ENCODE measurements at places on chromosomes 11 and 22.

- DNase-seq, result no peak
Measured at GRCh38 chr22:23698094-23698493, 7.3 kb downstream of the RGL4 start.

DNA sequence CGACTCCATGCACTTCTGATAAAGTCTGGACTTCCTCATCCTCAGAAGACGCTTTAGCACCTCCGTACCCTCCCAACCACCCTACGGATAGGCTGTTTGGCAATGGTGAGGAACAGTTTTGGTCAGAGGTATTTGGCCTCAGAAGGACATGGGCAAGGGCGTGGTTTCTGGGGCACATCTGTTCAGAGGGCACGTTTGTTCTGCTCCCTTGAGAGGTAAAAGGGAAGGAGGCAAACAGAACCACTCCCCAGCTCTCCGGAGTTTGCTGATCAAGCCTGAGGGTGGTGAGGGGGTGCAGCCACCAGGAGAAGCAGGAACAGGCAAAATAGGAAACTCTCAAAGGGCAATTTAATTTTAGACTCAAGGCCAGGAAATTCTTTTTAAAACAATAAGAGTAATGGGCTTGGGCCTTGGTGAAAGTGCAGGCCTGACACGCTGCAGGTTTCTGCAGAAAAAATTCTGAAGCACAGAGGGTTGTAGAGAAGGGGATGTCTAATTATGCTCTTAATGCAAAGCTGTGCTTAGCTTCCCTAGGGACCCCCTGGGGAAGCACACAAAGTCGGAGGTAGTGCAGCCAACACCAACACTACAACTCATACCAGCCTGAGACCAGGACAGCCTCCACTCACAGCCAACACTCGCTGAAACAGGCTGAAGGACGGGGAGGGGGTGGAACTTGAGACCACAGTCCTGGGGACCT, 23.3 kb downstream of the ETS1 start:
- DNase-seq, result no peak

DNA sequence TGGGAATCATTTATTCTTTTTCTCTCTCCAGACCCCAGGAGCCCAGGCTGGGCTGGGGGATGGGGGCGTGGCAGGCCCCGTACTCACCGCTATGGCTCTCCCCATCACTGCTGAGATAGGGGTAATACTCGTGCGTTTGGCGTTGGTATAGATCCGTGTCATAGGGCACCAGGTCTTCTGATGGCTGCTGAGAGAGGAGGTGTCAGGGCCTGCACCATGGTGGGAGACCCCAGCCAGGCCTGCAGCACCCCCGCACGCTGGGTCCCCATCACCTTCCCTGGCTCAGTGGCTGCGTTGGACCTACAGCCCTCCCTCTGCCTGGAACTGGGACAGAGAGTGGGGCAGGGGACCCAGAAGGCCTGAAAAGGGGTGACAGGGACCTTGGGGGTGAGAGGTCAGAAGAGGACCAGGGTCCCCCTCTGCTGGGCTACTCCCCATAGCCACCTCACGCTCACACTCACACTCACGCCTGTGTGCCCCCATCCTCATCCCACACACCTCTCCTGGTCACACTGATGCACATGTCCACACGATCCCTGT, 2.7 kb downstream of the SPI1 start:
- DNase-seq, result no peak

- no peak for DNase-seq
Measured at GRCh38 chr11:1400317-1401170, 10.8 kb downstream of the BRSK2 start.

GRCh38 chr11:1534682-1535081, 37.4 kb downstream of the DUSP8 start:
- DNase-seq, result peak; percentile 31

DNA sequence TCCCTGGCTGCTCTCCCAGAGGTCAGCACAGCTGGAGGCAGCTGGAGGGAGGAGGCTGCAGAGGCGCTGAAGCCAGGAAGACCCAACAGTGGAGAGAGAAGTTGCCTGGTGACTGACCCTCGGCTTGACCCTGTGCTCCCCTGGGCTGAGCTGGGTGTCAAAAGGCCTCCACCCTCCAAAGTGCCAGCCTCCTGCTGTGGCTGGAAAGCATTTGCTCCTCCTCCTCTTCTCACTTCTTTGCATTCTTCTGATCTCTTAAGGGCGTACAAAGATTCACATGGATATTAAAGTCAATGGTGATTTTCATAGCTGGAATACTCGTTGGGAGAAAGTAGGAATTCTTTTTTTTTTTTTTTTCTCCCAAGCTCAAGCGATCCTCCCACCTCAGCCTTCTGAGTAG, 91.7 kb downstream of the MED15 start:
- DNase-seq, result no peak

GRCh38 chr11:10725907-10726253, 25.2 kb upstream of the CTR9 start:
- DNase-seq, result no peak

DNA sequence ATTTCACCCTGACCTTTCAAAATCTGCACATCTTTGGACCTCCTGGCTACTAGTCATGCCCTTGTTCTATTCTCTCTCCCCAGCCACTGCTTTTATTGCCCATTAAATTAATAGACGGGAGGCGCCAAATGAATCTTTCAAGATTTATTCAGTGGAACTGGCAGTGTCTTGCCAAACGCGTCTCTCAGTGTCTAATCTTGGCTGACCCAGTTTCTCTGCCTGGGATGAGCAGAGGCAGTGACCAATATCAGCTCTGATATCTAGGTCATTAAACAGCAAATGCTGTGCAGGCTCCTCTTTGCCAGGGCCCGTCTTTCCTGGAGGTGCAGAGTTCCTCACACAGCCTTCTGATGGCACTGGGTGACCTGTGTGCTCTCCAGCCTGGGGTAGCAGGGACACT, 74.0 kb downstream of the TRAF6 start:
- no peak for DNase-seq

DNA sequence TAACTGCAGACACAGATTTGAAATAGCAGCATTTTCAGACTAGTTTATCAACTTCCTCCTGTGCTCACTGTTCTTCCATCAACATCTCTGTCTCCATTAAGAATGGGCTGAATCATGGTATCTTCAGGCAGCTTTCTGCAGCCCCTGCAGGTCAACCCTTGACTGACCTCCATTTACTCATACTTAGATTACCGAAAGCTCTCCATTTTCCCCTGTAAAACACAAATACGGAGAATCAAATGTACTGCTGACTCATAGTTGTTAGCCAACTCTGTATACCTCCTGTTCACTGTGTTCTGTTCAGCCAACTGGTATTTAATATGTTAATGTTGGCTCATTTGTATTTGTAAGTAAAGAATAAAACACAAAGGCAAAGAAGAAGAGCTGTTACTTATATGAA, 364.0 kb downstream of the CASP12 start:
- peak; percentile 89 for DNase-seq

DNA sequence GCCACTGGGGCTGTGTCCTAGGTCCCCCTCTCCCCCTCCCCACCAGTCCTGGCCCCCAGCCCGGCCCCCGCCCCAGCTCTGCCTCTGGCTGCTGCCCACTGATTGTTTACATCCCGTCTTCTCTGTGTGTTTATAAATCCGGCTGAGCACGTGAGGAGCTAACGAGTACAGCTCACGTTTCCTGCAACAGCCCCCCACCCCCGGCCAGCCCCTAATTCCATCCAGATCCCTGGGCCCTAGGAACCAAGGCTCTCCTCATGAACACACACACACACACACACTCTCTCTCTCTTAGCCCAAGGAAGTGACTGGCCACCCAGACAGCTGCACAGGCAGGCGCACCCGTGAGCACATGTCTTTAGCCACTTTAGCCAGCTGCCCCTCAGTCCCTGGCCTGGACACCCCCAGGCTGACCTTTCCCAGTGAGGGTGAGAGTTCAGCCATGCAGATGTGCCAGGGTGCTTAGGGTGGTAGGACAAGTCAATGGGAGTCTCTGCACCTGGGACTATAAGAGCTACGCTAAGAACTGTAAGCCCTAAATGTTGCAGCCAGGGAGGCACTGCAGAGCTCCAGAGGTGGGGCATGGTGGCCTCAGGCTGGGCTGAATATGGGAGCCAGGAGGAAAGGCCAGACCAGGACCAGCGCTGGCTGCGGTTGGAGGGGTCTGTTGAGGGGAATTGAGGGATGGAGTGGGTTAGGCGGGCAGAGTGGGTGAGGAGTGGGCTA, 2.9 kb downstream of the CLCF1 start:
- peak; percentile 87 for DNase-seq

- no peak for DNase-seq
Measured at GRCh38 chr11:1011320-1011698, 25.2 kb downstream of the MUC6 start.

DNA sequence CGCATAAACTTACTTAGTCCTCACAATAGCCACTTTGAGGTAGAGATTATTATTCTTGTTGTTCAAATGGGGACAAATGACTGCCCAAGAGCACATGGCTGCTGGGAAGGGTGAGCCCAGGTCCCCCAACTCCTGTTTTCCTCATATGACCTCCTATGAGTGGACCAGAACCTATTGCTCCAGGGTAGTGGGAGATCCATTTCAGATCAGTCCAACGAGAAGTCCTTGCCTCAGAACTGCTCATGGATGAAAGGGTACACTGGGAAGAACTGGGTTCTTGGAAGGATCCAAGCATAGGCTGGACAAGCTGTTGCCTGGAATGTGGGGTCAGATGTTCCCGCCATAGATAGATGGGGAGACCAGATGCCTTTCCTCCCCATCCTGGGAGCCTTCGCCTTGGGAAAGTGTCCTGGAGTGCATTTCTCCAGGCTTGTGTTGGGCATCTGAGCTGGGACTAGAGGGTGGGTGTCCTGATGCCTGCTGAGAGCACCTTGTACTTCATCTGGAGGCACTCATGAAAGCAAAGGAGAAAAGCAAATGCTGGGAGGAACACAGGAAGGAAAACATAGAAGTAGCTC, 146.3 kb upstream of the B3GAT1 start:
- no peak for DNase-seq

- DNase-seq, result peak; percentile 49
Measured at GRCh38 chr11:64619811-64620380, 28.9 kb downstream of the SLC22A12 start.

DNA sequence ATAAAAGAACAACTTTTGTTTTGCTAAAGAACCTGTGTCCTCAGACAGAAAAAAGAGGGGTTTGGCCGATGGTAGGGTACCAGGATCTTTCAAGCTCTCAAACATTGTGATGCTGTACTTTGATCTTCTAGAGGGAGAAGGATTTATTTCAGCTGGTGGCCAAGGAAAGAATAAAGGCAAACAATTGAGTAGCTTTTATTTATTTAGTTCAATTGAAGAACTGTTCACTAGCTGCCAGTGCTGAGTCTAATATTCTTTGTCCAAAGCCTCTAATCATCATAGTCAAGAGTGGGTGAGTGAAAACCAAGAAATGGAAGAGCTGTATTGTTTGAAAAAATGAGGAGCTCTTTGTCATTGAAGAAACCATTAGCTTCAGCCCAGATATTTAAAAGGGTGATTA, 138.4 kb downstream of the FAT3 start:
- DNase-seq, result no peak

GRCh38 chr11:61814958-61815789, 1.6 kb downstream of the FADS1 start:
- peak; percentile 95 for DNase-seq

DNA sequence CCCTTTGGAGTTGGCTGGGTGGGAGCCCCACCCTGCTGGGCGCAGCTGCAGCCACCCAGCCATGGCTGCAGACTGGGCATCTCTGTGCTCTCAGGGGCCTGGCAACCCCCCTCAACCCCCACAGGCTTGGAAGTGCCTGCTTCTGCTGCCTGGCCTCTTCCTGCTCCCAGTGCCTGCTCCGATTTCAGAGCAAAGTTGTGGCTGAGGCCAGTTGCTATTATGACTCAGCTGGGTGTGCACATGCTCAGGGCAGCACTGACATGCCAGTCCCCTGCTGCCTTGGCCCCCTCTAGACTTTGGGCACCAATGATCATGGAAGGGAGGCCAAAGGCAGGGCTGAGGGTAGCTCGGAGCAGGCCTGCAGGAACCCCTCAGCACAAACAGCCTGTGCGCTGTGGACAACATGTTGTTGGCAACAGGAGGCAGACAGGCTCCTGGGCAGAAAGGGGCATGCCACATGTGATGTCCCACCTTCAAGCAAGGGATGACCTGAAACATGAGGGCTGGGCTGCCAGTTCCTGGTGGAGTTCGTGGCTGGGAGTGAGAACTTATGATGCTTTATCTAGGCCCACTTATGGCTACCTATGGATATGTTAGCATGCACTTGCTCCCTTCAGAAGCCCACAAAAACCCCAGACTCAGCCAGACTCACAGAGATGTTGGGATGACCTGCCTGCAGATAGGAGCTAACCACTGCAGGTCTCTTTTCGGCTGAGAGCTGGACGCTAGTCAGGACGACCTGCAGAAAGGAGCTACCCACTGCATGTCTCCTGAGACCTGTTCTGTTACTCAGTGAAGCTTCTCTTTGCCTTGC, 96.4 kb upstream of the AMOTL1 start:
- no peak for DNase-seq

DNA sequence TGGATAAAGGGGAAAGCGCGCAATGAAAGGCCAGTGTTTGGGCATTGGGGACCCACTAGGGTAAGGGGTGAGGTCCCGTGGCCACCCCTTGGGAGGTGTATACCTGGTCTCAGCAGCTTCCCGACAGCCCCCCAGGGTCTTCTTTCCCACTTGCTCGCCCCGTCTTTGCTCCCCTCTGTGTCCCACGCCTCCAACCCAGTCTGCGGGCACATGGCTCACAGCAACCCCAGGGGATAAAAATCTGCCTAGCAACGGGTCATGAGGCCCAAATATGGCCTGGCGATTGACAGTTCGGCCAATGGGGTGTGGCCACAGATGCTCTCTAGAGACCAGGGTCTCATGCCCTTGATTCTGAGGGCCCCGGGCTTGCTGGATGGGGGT, 41.6 kb downstream of the AHNAK start:
- DNase-seq, result no peak

GRCh38 chr22:49400136-49400940, 427.3 kb downstream of the BRD1 start:
- no peak for DNase-seq

- DNase-seq, result no peak
Measured at GRCh38 chr11:7165911-7166310, 77.1 kb downstream of the RBMXL2 start.

GRCh38 chr11:133723056-133723455, 122.3 kb downstream of the SPATA19 start:
- DNase-seq, result no peak

GRCh38 chr11:37973941-37974340, 1375.9 kb upstream of the RAG2 start:
- DNase-seq, result no peak

DNA sequence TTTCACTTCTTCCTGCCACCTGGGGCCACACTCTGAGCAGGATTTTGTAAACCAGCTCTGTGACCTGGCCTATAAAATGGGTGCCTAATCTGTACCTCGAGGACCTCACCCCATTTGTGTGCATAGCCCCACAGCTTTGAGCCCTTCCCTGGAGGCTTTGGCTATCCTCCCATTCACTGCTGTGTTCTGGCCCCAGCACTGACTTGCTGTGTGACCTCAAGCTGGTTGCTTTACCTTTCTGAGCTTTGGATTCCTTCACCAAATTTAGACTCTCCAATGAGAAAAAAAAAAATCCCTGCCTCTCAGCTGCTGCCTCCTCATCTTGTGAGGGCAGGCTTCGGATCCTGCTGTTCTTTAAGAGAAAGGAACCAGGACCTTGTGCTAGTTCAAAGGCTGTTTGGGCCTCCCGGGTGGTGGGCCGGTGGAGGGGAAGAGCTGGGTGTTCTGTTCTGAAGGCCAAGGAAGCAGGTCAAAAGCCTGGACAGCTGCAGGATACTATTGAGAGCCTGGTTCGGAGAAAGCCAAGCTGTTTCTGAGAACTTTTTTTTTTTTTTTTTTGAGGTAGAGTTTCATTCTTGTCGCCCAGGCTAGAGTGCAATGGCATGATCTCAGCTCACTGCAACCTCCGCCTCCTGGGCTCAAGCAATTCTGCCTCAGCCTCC, 1.1 kb upstream of the PYGM start:
- DNase-seq, result no peak

GRCh38 chr22:43159484-43160178, 8.3 kb downstream of the TSPO start:
- no peak for DNase-seq
